ENCODE measurements at places on chromosomes 5 and 9.

- DNase-seq = no peak
Observed at GRCh38 chr9:21443849-21444625, 3.8 kb downstream of the IFNA1 start.

DNA sequence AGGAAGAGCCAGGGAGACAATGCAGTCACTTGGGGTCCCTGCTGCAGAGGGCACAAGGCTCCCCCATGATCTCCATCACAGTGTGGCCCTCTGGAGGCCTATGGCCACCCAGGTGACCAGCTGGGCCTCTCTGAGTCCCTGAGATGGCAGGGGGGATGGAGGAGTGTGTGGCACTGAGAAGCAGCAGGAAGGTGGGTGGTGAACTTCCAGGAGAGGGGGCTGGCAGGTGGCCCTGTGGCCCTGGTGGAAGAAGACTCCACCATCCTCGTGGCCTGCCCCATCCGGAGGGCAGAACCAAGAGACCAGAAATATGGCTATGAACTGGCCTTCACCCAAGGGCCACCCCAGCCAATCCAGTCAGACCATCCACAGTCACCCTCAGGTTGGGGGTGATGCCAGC is 31.7 kb upstream of the AFAP1L1 start:
- DNase-seq = no peak

DNA sequence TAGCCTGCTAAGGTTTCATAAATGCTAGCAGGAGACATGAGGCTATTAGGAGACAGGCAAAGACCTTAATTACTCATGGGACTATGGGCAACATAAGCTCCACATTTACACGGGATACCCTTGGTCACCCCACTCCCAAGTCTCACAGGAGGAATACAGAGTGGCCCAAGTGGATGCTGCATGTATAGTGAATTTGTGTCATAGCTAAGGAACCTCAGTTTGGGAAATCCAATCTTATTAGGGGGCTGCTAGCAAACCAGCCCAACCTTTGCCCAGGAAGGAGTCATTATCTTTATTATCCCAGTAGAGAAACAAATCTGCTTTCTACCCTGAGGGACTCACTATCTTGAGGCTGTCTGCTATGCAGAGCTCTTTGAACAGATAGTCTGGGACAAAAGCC is 405.9 kb downstream of the KIAA0825 start:
- DNase-seq = no peak

- DNase-seq = no peak
Observed at GRCh38 chr9:134439368-134439784, 113.1 kb downstream of the RXRA start.

DNA sequence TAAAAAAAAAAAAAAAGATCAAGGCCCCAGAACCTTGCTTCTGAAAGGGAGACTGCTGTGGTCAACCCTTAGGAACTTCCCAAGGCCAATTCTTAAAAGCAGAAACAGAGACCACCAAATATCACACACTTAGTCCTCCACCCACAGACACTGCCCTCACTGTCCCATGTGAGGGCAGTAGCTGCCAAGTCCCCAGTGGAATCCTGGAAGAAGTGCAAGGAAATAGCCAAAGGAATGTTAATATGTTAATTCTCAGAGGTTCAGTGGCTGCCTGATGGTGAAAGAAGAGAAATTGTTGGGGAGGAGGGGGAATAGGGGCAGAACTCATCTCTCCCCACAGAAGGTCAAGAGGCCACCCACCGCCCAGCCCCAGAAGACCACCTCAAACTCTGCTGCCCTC is 23.1 kb downstream of the FSTL4 start:
- no peak for DNase-seq

GRCh38 chr9:10250219-10250618 is 362.6 kb downstream of the PTPRD start:
- DNase-seq = no peak

- no peak for DNase-seq
Observed at GRCh38 chr9:92010705-92011536, 60.9 kb upstream of the ROR2 start.

DNA sequence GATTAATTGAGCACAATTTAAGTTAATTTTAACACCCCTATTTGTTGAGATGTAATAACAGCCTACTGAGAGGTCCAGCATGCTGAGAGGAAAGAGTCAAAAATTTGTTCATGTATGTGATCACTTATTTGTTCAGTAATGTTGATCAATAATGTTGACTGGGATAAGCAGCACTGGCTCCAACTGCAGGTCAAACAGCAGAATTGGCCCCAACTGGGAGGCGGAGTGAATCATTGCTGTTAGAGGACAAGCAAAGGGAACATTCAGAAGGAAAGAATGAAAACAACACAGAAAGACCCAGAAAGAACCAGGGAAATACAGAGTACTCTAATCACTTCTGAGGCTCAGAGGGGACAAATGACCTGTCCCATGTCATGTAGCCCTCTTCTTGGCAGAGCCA is 221.1 kb downstream of the COMMD10 start:
- no peak for DNase-seq

GRCh38 chr9:105296877-105297287 is 52.4 kb downstream of the SLC44A1 start:
- no peak for DNase-seq

GRCh38 chr9:89093201-89093975 is 85.2 kb downstream of the SHC3 start:
- DNase-seq = no peak

GRCh38 chr9:87516222-87516925 is 18.7 kb downstream of the DAPK1 start:
- DNase-seq = peak; percentile 81

DNA sequence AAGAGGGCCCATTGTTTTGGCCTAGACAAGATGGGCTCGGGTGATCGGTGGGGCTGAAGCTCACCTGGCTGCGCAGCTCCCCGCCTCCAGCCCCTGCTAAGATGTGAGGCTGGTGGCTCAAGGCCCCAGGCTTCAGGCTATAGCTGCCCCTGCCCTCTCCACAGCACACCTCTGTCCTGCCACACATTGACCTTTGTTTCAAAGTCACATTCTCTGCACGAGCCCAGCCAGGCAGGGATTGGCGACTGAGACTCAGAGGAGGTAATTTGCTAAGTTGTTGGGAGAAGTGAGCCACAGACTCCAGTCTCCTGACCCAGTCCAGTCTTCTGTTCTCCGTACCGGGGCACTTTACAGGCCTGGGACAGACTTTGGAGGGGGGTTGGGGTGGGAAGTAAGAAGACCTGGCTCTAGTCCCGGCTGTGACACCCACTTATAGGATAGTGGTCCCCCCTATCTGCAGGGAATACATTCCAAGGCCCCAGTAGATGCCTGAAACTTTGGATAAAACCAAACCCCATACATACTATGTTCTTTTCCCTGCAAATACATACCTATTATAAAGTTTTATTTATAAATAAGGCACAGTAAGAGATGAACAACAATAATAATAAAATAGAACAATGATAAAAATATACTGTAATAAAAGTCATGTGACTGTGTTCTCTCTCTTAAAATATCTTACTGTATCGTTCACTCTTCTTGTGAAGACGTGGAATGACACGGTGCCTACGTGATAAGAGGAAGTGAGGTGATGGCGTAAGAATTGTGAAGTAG is 13.3 kb downstream of the PDGFRB start:
- DNase-seq = no peak

DNA sequence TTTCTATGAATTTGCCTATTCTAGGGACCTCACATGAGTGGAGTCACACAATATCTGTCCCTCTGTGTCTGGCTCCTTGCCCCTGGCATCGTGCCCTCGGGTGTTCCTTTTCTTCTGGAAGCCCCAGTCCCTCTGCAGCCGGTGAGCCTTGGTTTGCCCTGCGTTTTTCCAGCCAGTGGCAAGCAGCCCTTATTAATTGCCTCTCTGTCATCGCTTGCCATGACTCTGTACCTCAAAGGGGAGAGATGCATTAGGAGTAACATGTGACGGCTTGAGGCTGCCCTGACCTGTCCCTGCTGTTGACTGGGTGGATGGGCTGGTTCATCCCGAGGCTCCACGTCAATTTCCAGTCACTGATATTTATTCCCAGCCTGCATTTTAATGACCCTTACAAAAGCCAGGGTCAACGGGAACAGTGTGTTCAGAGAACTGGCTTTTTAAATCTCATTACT is 87.3 kb downstream of the CFAP90 start:
- peak; percentile 69 for DNase-seq

- no peak for DNase-seq
Observed at GRCh38 chr5:132365213-132365612, 4.3 kb upstream of the SLC22A5 start.

DNA sequence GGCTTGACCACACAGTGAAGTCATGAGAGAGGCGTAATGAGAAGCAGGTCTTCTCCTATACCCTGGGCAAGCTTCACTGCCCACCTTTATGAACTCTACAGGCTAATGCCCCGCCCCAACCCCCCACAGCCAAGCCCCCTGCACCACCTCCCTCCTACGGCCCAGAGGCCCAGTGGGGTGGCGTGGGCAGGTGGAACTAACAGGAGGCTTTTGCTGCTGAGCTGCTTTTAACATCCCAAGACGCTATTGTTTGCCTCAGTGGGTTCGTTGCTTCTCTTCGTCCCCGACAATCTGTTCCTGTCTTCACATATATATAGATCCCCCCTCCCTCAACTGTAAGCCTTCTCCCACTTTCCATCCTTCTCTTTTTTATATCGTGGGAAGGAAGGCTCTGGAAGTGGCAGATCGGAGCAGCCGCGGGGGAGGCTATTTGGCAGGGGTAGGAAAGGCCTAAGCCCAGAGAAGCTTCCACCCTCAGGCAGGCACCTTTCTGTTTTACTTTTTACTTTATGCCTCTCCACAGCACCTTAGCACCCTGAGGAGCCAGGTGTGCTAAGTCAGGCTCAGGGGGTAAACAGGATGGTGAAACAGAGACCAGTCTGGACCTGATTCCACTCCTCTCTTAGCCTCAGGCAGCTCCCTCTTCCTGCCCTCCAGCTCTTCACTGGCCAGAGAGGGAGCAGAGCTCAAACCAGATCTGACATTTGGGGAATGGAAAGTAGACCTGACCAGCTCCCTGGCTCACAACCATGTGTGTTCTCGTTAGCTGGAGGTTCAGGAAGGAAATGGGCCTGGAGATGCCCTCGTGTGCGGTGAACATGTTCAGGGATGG is 26.5 kb downstream of the CD74 start:
- DNase-seq = no peak

DNA sequence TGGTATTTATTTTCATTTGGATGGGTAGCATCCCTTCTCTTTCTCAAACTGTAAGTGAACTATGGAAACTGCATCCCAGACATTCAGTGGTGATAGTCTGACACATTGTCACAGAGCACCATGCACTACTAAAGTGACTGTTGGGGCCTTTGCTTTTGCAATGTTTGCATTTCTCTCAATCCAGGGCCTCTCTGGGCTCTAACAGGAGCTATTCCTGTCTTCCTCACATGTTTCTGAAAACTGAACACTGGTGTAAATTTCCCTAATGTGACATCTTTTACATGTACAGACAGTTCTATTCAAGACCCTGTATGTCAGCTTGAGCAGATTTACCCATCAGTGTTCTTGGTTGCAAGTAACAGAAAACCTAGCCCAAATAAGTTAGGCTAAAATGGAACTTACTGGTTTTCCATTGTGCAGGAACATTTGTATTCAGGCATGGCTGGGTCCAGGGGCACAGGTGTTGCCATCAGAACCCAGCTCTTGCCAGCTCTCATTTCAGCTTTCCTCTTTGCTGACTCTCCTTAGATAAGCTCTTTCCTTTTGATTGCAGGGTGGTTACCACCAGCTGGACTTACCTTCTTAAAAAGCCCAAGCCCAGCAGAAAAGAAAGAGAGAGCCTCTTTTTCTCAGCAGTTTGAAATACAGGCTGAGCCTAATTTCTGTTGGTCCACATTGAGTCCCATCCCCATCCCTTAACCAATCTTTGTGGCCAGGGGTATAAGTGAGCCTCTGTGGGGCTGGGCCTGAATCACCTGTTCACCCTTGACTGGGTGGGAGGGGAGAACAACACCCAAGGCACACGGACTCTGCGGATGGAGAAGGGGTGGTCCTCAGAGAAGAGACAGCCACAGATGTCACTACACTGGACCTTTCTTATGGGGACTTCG is 234.3 kb downstream of the NR3C1 start:
- DNase-seq = no peak

GRCh38 chr9:133210609-133211008 is 1.6 kb upstream of the OBP2B start:
- no peak for DNase-seq

DNA sequence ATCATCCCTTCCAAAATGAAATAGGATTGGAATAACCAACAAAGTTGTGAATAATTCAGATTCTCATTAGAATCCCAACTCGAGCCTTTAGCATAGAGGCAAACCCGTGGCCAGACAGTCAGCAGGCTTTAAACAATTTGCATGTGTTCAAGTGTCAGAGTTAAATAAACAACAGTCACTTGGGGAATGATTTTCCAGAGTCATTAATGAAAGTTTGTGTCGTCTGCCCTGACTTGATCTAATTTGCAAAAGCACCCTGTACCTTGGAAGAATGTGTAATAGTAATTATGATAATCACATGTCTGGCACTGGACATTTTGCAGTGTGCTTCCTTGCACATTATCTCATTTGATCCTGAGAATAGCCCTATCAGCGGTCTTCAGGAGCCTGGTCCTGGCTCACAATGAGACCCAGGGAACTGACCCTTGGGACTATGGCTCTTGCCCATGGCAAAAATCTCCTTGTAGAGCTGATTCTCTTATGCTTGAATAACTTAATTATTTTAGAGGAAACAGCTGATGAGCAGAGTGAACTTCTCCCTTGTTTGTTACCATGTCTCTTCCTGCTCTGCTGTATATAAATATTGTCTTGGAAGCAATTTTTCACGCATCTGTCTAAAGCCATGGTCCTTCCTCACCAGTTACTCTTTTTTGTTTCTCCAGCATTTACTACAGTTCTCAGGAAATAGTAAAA is 272.7 kb downstream of the NR3C1 start:
- no peak for DNase-seq

GRCh38 chr9:101951598-101951997 is 213.2 kb upstream of the GRIN3A start:
- DNase-seq = no peak

DNA sequence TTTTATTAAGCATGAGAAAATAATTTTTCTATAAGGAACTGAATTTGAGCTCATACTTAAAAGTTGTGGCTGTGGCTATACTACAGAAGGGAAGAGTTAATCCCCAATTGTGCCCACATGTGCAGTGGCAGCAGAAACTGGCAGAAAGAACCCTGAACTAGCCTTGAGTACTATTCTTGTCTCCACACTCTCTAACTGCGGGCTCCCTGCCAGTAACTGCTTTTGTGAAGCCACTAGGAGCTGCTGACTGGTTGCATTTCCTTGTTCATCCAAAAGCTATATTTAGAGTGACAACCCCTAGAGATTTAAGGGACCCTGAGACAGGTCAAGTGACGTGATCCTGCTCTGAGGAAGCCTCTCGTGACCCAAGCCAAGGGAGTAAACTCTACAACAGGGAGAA is 238.6 kb downstream of the ELAVL2 start:
- DNase-seq = peak; percentile 86

- DNase-seq = no peak
Observed at GRCh38 chr9:136931611-136932130, 12.9 kb downstream of the FBXW5 start.
